ENCODE measurements at places on chromosomes 7 and 10. TPM values are rescaled to one million over a fixed set of nuclear protein-coding genes. Genes with fewer than 3 reads are reported as not detected.

Gene MMRN2
- total RNA-seq = 0.56 TPM

Gene PPP1R17
- not detected for total RNA-seq

GRCh38 chr10:129870961-129871621 is 93.0 kb downstream of the EBF3 start:
- DNase-seq = peak; percentile 15
- H3K4me1 ChIP-seq = no peaks in the 10 kb centered on the region
- H3K27me3 ChIP-seq = no peaks in the 10 kb centered on the region
- no peak overlapping the region for H3K4me3 ChIP-seq
- peaks cover 3% of the 10 kb centered on the region for H3K36me3 ChIP-seq
- no peak overlapping the region for H3K27ac ChIP-seq

- H3K36me3 ChIP-seq = no peaks in the 10 kb centered on the region
- H3K4me3 ChIP-seq = no peak overlapping the region
- DNase-seq = no peak
- no peaks in the 10 kb centered on the region for H3K4me1 ChIP-seq
Measured at GRCh38 chr7:114007386-114007785, 88.6 kb upstream of the PPP1R3A start.

- H3K27ac ChIP-seq = no peak overlapping the region
- H3K4me1 ChIP-seq = peaks cover 2% of the 10 kb centered on the region
- peaks cover 47% of the 10 kb centered on the region for H3K27me3 ChIP-seq
Measured at GRCh38 chr10:101330231-101330630, 23.7 kb upstream of the BTRC start.

- H3K27ac ChIP-seq = peak within 1 kb of the TSS; percentile 65
- H3K4me3 ChIP-seq = peak within 1 kb of the TSS; percentile 97
- H3K27me3 ChIP-seq = no peaks in the 10 kb centered on the region
- H3K4me1 ChIP-seq = peaks cover 3% of the 10 kb centered on the region
Measured at GRCh38 chr7:138460176-138460648, at the start of gene TRIM24. Gene TRIM24, plus strand, starts transcription at chr7:138460259. Its CDS starts 290 bp downstream, at chr7:138460549.

DNA sequence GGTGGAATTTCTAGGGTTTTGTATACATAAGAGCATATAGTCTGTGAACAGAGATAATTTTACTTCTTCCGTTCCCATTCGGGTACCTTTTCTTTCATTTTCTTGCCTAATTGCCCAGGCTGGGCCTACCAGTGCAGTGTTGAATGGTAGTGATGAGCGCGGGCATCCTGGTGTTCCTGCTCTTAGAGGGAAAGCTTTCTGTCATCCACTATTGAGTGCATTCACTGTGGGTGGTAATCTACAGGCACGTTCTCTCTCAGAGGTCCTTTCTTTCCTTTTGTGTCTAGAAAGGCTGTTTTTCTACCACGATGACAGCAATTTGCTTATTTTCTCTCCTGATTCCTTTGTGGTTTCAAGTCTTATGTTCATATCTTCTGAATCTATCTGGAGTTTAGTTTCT is 65.0 kb downstream of the INPP5A start:
- no peak overlapping the region for H3K27ac ChIP-seq
- no peaks in the 10 kb centered on the region for H3K27me3 ChIP-seq
- H3K4me1 ChIP-seq = peaks cover 2% of the 10 kb centered on the region

All from IMR-90 (cell line).